ENCODE measurements at places on chromosomes 11 and 22.
A peak's percentile ranks its signal among the peaks of the same experiment; 100 is the strongest.

GRCh38 chr11:35552616-35553015 lies 27.2 kb upstream of the PAMR1 start:
- DNase-seq, result no peak

- no peak for DNase-seq
These were observed 4.0 kb downstream of the MS4A8 start for GRCh38 chr11:60703374-60703773.

DNA sequence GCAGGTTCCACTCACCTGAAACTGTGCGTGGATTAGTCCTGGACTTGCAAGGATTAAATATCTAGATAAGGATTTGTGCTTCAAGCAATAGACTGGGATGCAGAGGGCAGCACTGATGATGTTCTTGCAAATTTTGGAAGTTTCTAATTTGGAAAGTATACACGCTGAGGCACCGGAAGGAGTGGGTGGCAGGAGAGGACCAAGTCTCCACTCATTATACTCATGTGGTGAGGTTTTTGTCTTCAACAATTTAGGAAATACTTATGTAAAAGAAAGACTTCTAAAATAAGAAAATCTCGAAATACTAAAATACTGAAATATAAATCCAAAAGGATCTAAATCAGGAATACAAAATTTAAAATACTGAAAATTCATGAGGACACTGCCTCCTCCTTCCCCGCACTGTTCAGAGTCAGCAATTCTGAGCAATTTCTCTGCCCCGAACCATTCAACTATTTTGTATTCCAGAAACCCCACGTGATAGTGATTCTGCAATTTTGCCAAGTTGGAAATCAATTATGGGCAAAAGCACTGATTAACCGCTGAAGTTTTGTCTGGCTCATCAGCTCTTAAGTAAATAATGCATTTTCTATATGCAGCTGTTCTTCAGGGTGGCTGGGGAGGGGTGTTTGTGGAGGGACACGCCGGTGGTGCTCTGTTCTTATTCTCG lies 47.0 kb upstream of the CLMP start:
- DNase-seq, result no peak

DNA sequence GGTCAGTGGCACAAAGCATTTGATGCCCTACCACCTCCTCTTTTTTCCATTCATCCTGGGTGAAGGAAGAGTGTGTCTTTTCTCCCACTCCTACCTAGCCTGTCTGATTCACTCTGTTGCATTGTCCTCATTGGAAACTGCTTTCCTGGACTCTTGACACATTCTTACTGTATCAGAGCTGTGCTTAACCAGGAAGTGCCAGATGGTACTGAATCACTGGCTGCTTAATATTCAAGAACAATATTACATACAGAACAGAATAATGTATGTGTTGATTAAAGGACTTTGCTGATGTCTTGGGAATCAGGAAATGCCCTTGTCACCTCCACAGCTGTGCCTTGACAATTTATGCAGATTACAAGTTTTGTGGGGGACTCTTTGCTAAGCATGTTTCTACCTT lies 44.4 kb downstream of the SVIP start:
- DNase-seq, result no peak

GRCh38 chr11:97461044-97461880 lies 1071.4 kb downstream of the JRKL start:
- no peak for DNase-seq

- DNase-seq, result no peak
These were observed 18.8 kb downstream of the MCM5 start for GRCh38 chr22:35418731-35419130.

DNA sequence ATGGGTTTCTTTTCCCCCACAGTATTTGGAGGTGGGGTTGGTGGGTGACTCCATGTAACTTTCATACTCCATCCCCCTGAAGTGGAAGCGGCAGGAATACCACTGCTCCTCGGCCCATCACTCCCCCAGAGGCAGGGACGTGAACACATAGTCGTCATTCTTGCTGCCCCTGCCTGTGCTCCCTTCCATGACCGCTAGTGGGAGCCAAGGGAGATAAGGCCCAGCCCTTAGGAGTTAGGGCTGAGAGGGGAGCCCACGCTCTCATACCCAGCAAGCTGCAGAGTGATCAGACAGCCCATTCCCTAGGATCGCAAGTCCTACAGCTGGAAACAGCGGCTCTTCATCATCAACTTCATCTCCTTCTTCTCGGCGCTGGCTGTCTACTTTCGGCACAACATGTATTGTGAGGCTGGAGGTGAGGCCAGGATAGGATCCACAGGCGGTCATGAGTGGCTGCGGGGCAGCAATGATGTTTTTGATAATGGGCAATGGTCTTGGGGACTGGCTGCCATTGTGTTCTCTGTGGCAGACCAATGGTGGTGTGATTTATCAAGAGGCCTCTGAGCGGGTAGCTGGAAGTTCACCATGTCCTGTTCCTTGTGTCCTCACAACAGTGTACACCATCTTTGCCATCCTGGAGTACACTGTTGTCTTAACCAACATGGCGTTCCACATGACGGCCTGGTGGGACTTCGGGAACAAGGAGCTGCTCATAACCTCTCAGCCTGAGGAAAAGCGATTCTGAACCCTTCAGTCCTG lies 15.9 kb downstream of the RHOG start:
- DNase-seq, result no peak

- DNase-seq, result no peak
These were observed 29.0 kb downstream of the LAYN start for GRCh38 chr11:111569476-111569875.

- no peak for DNase-seq
These were observed at the start of gene TBX1 for GRCh38 chr22:19760058-19760950. TBX1 (plus strand) TSS chr22:19760778; CDS start chr22:19760844, 66 bp downstream.

DNA sequence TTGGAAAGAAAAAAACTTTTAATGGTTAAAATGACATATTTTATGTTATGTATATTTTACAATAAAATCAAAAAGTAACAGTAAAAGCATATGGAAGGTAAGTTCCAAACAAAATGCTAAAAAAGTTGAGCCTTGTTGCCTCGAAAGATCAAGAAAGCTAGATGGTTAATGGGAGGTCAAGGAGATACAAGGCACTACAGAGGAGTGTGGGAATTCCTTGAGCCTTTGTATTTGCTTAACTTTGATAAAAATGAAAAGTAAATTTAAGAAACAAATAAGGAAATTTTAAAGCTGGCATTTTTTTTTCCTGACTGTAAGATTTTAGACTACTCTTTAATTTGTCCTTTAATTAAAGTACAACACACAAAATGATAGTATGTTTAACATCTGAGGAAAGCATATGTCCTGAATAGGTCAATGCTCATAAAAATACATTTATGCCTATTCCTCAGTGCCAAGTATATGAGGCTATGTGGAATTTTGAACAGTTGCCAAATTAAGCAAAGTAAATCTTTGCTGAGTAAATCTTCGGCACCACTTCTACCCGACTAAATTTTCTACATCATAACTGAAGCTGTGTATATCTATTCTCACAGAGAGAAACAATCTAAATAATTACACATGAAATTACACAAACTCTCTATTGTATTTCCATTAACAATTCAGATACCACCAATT lies 108.8 kb downstream of the TTC28 start:
- no peak for DNase-seq

DNA sequence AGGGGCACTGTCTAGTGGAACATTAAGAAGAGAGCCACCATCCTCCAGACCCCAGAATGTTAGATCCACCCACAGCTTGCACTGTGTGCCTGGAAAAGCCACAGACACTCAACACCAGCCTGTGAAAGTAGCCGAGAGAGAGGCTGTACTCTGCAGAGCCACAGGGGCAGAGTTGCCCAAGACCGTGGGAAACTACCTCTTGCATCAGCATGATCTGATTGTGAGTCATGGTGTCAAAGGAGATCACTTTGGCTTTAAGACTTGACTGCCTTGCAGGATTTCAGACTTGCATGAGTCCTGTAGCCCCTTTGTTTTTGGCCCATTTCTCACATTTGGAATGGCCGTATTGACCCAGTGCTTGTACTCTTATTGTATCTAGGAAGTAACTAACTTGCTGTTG lies 115.9 kb upstream of the CCDC179 start:
- DNase-seq, result peak; percentile 45

DNA sequence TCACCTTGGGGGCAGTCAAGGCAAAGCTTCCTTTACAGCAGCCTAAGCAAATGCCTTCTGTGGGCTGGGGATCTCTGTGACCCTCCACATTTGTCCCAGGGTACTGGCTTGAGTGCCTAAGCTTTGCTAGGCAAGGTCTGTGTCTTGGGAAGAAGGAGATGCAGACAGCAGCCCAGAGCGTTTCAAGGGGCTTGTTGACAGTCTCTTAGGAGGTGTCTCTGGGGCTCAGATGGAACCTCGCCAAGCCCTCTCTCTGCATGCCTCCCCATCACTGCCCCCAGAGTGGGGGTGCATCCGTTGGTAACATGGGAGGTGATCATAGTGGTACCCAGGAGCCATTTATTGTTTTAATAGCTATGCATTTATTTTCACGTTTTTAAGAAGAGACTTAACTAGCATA lies 29.1 kb upstream of the TMPRSS4 start:
- no peak for DNase-seq

GRCh38 chr11:124800226-124800929 lies at the start of gene MSANTD2:
MSANTD2 (minus strand) TSS chr11:124800406; CDS start chr11:124800380, 26 bp downstream.
- peak; percentile 74 for DNase-seq

- DNase-seq, result no peak
These were observed 25.6 kb downstream of the MN1 start for GRCh38 chr22:27775758-27776649.

- DNase-seq, result no peak
These were observed 262.1 kb downstream of the KIRREL3 start for GRCh38 chr11:126738295-126739031.

GRCh38 chr22:45157907-45158306 lies 5.8 kb upstream of the NUP50 start:
- no peak for DNase-seq

DNA sequence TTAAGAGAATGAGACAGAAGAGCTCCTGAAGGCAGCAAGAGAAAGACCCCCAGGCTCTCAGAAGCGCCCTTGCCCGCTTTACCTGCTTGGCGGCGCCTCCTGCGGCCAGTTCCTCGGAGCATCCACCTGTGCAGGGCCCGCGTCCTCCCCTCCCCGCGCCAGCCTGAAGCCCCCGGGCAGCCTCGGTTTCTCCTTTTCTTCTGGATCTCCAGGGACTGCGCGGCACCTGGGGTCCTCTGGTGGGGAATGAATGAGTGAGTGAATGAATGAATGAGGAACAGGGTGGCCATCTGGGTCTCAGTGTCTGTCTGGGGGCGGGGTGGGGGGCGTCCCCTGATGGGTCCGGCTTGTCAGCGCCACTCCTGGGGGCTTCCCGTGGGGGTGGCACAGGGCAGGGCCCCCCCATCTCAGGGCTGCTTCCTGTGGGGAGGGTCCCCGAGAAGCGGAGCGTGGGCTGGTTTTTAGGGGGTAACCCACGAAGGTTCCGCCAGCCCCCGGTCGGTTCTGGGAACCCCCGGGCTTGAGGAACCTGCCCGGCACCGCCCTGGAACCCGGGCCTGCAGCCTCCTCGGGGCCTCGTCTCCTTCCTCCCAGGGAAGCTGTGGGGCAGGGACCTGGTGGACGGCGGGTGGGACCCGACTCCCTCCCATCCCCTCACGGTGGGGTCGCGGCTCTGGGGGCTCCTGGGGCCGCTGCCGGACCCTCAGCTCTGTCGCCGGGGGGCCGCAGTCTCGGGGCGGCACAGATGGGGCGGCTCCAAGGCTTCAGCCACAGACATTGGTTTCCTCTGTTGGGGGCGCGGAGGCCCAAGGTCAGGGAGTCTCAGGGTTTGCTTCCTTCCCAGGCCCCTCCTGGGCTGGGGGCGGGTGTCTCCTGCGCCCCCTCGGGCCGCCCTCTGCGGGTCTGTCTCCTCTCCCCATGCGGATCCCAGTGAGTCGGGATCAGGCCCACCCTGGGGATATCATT lies 8.3 kb upstream of the KRTAP5-7 start:
- DNase-seq, result no peak

DNA sequence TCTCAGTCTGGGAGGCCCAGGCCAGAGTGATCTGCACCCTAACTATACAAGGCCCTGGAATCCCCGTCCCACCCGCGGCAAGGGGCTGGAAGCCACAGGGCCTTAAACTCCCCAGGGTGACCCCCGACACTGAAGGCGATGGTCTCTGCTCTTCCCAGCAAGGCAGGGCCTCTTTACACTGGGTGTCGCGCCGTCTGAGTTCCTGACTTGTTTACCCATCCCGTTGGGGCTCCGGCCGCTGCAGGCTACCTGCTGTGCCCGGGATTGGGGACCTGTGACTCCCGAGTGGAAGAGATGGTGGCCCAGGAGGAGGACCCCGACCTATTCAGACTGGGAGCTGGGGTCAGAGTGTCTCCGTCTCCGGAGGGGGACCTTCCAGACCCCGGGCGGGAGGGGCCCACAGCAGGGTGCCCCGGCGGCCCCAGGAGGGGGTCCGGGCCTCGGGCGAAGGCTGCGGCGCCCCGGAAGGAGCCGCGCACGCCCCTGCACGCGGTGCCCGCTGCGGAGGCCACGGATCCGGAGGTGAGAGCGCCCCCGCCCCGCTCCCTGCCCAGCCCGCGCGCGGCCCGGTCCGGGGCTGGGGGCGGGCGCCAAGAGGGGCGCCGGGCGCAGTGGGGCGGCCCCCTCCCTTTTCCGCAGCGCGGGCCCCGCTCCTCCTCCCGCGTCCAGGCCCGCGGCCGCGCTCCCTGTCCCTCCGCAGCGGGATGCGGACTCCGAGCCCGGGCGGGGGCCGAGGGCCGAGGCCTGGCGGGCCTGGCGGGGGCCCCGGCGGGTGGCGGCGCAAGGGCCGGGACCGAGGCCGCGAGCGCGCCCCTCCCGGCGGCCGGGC lies 560 bp upstream of the MPPED1 start:
- DNase-seq, result no peak

DNA sequence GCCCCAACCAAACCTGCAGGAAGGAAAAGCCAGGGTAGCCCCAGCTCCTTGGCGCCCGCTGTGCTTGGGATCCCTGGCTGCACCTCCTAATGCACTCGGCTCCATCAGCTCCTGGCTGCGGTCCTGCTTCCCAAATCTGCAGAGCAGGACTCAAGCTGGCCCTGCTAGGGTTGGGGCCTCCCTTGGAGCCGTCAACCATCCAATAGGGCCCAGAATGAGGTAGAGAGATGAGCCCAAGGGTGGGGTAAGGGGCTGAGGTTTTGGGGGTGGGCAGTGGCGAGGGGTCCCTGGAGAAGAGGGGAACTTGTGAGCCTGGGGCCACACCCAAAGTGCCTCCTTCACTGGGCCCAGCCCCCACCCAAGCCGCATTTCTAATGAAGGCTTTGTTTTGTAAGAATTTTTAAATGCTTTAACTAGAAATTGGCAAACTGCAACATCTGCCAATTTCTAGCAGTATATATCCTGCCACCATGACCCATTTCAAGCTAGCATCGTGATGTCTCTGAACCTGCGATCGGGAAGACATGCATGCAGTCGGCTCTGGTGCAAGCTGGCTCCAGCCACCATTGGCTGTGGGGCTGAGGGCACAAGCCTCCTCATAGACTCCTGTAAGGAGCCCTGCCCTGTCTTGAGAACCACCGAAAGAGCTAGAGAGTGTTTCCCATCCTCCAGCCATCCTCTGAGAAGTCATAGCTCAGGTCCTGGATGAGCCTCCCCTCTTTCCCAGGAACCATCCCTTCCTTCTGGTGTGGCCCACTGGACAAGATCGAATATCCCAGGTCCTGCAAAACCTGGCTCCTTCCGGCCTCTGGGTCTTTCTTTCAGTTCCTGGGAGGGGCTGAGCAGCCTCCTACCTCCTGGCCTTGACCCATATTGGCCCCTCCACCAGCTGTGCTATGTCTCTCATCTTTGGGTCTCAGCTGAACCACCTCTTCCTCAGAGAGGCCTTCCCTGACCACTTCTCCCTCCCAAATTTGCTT lies 15.5 kb downstream of the C1QTNF6 start:
- DNase-seq, result peak; percentile 27

GRCh38 chr11:72297828-72298227 lies 53.9 kb upstream of the PHOX2A start:
- no peak for DNase-seq

- no peak for DNase-seq
These were observed 10.1 kb downstream of the ACO2 start for GRCh38 chr22:41478891-41479521.

GRCh38 chr22:27137871-27138337 lies 480.5 kb downstream of the MIAT start:
- no peak for DNase-seq

Measured in RWPE2 (cell line).